ENCODE measurements at places on chromosomes 4 and X. TPM values are rescaled to one million over a fixed set of nuclear protein-coding genes. Genes with fewer than 3 reads are reported as not detected.

GRCh38 chr4:7422151-7422897 is 12.4 kb downstream of the PSAPL1 start:
- no peak for DNase-seq

Gene EFNB1
- 47.7 TPM for total RNA-seq

Gene MAGEC1
- not detected for total RNA-seq

Gene DUX4
- total RNA-seq = not detected

Measured in HT1080 (cell line).